ENCODE measurements at places on chromosomes 4 and X.
A peak's percentile ranks its signal among the peaks of the same experiment; 100 is the strongest.

GRCh38 chrX:15973946-15974345 lies 119.3 kb upstream of the AP1S2 start:
- no peak for DNase-seq

GRCh38 chrX:45134315-45134731 lies 66.4 kb downstream of the DIPK2B start:
- DNase-seq, result no peak

GRCh38 chr4:89482251-89482650 lies 174.7 kb upstream of the GPRIN3 start:
- DNase-seq, result peak; percentile 85

GRCh38 chrX:7147978-7148854 lies at the start of gene PUDP:
PUDP (minus strand) TSS chrX:7148153; CDS start chrX:7148113, 40 bp downstream.
- DNase-seq, result peak; percentile 92

- DNase-seq, result no peak
These were observed 392.6 kb upstream of the INTU start for GRCh38 chr4:127239902-127240763.

DNA sequence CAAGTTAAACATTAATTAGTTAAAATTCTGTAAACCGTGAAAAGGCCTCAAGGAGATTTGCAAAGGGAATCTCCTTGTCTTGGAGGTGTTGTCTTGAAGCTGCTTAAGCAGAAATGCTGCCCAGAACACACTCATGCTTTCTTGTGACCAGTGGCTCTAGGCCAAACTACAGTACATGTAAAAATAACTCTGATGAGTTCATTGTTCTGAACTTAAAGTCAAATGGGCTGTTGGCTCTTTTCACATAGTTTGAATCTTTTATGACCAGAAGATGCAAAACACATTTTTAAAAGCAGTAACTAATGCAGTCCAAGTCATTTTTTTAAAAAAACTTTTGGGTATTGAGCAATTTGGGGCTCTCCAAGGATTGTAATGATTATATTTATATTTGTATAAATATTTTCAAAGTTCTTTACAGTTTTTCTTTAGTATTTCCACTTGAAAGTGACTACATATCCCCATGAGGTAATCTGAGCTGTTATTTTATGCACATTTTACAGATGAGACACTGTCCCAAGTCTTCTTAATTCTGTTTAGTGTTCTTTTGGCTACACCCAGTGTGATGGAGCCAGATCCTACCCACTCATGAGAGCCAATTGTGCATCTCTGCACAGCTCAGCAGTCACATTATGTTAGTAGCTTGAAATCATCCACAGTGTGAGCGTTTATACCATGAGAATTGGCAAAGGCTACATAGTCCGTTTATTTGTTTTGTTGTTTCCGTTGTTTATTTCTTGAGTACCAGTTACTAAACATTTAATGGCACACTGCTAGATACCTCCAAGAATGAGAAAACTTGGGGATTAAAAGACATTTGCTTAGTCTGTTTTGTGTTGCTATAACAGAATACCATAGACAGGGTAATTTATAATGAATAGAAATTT lies 112.8 kb upstream of the ATXN3L start:
- no peak for DNase-seq

DNA sequence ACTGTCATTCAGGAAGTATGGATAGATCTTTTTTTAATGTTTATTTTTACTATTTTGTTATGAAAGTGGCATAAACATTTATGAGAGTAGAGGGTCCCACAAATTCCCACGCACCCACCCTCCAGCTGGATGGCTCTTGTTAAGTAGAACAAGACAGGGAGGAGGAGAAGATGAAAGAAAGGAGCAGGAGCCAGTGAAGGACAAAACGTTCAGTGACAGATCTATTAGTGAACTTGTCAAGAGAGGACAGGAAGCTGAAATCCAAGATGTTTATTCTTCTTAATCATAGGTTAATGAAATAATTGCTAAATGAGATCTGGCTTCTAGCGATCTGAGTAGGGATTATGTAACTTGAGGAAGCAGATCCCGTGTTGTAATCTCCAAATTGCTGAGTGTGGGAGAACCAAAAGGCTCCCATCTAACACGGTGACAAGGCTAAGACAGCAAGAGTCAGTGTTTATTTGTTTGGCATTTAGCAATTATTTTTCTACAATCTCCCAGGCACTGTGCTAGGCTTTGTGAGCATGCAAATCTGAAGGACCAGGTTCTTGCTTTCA lies 162.5 kb downstream of the SHROOM3 start:
- no peak for DNase-seq

DNA sequence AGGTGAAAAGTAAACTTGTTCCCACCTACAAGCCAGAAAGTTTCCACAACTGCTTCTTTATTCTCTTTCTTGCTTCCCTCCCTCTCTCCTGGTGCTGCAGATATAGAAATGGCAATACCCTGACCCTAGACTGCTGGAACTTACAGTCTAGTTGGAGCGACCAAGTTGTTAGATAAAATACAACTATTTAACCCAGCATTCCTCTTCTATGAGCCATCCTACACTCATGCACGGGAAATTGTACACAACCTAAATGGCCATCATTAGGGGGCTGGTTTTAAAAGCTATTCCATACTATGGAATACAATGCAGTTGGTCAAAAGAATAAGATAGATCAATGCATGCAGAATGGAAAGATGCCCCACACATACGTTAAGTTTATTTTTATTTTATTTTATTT lies 41.1 kb downstream of the PJA1 start:
- no peak for DNase-seq

DNA sequence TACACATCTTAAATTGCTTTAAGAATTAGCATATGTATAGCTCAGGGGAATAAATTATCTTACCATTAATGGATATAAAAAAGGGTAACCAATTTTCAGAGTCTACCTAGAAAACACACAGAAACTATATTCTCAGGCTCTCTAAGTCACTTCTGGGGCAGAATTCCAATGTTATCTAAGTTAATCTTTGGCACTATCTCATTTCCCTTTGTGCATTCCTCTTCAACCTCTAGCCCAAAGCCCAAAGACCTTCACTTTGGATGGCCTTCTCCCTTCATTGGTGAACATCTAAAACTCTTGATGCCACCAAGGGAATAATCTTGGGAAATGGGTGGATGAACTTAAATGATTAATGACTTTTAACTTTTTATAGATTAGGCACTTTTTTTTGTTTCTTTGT lies 108.3 kb downstream of the APBB2 start:
- DNase-seq, result no peak

DNA sequence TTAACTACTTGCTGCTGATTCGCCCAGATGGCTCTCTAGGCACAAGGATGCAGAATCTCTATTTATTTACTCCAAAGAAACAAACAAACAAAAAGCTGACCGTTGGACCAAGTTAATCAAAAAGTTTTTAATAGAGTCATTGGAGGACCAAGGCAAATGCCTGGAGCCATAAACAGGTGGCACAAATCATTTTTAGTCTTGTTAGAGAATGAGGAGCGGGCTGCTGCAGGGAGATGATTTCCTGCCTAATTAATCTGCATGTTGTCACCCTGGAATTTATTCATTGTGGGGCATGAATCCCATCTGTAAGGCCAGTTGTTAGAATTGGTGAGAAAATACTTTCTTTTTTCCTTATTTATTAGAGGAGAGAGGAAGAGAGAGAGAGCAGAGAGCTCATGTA lies 147.4 kb upstream of the GATB start:
- no peak for DNase-seq

GRCh38 chr4:160872491-160872890 lies 1291.3 kb downstream of the FSTL5 start:
- no peak for DNase-seq

DNA sequence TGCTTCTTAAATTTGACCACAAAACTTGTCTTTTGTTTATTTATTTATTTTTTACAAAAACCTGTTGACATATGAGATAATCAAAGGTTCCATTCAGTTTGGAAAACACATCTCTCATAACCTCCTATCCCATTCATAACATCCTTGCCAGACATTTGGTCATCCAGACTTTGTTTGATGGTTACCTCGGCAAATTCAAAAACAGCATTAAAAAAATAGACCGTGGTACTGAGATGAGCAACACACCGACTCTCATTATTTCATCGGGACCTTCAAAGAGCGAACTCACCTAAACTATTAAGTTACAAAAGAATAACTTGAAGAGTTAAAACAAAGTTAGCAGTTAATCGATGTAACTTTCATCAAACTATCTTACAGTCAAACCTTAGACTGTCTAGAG lies 85.8 kb upstream of the RPS6KA3 start:
- DNase-seq, result no peak

- DNase-seq, result no peak
These were observed 69.3 kb upstream of the NOCT start for GRCh38 chr4:138946306-138946705.

GRCh38 chr4:138439143-138439581 lies 197.0 kb upstream of the SLC7A11 start:
- no peak for DNase-seq

DNA sequence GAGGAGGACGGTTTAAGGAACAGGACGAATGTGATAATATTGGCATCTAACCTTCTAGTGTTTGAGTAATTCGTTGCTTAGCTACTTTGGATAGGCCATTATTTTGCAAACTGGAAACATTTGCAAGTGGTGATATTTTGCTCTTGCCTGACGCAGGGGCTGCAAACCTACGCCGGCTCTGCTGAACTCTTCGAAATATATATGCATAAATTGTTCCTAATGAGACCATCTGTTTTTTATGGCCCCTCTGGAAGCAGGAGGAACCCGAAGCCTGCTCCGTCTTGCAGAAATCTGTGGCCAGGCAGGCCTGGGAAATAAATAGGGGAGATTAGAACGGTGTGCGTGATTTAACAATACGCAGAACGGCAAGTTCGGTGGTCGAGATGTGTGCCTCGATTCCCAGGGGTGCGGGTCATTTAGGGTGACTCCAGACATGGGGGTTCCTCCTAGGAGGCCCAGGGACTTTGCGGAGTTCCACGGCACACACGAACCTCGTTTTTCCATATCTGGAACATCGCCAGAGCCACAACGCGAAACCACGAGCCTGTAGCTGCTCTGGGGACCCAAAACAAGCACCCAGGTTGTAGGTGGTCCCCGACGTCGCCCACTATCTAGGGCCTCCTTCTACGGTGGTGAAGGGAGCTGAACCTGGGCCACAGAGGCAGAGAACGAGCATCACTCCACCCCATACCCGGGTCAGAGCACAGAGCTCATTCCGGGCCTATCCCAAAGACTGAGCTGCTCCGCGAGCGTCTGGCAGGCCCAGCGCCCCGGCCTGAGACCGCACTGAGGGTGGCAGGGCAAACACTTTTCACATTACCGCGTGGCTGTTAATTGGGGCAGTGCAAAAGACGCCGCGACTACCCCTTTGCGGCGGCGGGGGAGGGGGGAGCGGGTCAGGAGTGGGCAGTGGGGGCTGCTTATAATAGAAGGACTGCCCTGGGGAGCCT lies 89.7 kb downstream of the BCOR start:
- DNase-seq, result no peak

DNA sequence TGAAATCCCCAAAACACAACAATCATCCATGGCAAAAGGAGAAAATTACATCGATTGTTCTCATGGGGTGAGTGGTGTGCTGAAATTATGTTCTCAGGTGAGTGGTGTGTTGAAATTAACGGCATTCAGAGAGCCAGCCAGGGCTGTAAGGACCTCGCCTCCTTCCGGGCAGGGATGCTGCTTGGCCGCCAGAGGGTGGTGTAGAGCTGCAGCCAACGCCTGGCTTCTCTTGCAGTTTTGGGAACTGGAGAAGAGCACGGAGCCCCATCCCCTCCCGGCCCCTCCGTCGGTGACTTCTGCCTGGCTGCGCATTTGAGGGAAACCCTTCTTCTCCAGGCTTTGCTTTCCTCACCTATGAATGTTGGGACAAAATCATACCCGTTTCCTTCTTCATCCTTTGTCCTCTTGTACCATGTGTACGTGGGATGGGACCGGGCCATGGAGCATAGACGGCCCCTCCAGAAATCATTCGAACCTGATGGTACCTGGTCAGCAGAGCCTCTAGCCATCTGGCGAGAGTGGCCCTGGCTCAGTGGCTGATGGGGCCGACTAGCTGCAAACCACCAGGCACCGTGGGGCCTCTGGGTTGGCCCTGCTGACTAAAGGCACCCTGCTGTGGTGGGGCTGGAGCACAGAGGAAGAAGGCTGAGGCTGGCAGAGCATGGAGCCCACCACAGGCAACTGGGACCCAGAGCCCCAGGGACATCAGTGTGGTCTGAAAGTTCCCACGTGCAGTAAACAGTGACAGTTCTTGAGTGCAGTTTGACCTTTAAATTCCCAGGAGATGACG lies 28.4 kb downstream of the TRMT44 start:
- DNase-seq, result peak; percentile 4

- no peak for DNase-seq
These were observed 7.7 kb downstream of the COL4A5 start for GRCh38 chrX:108447303-108447702.

GRCh38 chr4:118032691-118033090 lies 1.6 kb upstream of the NDST3 start:
- DNase-seq, result no peak

DNA sequence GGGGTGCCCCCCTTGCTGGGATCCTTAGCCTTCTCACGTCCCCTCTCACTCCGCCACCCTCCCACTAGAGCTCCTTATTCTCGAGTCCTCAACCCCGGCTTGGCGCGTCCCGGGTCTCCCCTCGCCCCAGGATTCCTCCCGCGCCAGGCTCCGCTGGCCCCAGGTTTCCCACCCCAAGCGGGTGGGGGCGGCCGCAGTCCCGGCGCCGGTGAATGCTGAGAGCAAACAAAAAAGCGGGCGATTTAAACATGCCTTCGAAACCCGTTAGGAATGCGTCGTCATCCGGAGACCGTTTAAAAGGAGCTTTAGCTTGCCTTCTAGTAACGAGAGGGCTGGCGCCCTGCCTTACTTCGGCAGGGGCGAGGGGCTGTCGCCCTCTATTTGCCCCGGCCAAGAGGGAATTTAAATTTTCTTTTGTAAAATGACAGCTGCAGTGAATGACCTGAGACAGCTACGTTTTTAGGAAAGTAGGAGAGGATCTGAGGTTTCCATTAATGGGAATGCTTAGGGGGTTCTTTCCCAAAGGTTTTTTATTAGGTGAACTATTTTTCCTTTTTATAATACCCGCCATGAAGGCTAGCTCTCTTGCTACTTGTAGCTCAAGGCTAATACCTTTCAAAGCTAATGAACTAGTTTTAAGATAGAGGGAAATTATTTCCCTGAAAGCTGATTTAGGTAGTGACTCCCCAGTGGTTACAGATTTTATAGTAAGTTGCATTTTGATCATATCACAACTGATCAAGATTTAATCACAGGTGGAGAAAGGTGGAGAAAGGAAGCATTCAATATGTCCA lies 3.1 kb downstream of the JADE1 start:
- DNase-seq, result peak; percentile 94

DNA sequence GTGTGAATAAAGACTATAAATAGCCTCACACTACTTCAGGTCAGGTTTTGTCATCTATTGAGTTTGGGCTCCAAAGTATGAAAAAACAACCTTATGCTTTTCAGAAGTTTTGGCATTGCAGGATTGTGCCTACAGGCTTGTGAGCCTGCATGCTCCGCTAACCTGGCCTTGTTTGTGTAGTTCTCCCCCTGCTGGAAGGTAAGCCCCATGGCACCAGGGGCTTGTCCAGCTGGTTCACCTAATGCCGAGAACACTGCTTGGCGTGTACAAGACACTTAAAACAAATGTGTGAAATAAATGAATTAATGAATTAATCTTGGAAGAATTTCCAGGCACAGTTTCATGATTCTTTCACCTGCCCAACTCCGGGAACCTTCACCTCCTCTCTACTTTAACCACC lies 1.8 kb upstream of the HSD17B10 start:
- DNase-seq, result peak; percentile 83

GRCh38 chr4:95304898-95305297 lies 243.9 kb downstream of the UNC5C start:
- no peak for DNase-seq

Measured in NCI-H1417 (cell line).